ENCODE measurements at places on chromosomes 16 and 17.
A peak's percentile ranks its signal among the peaks of the same experiment; 100 is the strongest.

DNA sequence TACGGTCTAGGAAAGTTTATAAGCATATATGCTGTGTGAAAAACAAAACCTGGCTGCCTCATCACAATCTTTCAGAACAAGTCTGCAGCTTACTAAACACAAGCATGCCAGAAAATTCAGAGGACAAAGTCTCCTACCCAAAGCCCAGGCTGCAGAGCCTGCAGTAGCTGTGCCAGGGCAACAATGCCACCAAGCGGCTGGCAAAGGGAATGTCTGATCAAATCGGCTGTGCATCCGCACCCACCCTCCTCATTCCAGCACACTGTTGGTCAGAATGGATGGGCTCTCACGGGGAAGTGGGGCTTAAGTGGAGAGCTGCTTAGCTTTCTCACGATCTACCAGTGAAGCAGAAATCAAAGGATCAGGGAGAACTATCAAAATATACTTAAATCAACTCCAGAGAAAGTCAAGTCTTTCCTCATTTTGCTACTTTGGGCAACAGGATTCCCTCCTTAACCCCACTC is 73.5 kb downstream of the CYTH1 start:
- DNase-seq: peak; percentile 63

DNA sequence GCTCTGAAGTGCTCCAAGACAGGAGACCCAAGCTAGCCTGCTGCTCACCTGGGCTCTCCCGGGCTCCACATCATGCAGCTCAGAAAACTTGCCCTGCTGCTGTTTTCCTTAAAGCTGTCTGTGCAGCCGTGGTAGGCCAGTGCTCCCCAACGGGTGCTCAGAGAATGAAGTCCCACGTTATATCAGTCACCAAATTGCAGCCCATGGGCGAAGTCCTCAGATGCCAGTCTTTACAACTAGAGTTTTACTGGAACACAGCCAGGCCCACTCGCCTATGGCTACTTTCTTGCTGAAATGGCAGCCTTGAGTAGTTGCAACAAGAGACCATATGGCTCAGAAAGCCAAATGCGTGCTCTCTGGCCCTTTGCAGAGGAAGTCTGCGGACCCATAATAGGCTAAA is 6.3 kb downstream of the CREBBP start:
- DNase-seq: no peak

- DNase-seq: no peak
Observed at GRCh38 chr16:51638339-51639135, 487.5 kb upstream of the SALL1 start.

GRCh38 chr16:81532491-81533174 is 88.0 kb downstream of the CMIP start:
- no peak for DNase-seq

DNA sequence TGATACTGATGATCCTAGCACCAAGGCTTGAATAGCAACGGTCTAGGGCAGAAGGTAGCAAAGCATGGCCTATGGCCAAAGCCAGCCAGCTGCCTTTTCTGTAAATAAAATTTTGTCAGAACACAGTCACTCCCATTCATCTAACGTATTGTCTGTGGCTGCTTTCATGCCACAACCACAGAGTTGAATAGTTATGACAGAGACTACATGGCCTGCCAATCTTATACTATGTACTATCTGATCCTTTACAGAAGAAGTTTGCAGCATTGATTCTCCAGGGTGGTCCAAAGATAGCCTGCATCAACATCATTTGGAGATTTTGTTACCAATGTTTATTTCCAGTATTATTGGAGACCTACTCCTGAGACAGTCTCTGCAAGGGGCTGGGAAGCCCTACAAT is 19.9 kb upstream of the MMD start:
- DNase-seq: no peak

DNA sequence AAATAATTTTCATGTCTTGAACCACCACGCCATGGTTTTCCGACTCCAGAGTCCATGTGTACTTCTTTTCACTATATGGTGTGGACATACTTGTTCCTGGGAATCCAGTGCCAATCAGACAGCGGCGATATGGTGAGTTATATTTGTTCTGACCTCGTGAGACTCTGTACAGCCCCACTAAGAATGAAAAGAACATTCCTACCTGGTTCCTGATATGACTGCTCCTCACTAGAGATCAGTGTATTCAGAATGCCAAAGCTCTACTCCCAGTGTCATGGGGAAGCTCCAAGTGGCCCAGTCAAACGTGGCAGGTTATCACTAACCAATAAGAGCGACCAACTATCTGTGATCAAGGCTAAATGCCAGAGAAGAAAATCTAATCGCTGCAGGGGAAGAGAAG is 6.1 kb downstream of the C16orf46 start:
- DNase-seq: no peak

DNA sequence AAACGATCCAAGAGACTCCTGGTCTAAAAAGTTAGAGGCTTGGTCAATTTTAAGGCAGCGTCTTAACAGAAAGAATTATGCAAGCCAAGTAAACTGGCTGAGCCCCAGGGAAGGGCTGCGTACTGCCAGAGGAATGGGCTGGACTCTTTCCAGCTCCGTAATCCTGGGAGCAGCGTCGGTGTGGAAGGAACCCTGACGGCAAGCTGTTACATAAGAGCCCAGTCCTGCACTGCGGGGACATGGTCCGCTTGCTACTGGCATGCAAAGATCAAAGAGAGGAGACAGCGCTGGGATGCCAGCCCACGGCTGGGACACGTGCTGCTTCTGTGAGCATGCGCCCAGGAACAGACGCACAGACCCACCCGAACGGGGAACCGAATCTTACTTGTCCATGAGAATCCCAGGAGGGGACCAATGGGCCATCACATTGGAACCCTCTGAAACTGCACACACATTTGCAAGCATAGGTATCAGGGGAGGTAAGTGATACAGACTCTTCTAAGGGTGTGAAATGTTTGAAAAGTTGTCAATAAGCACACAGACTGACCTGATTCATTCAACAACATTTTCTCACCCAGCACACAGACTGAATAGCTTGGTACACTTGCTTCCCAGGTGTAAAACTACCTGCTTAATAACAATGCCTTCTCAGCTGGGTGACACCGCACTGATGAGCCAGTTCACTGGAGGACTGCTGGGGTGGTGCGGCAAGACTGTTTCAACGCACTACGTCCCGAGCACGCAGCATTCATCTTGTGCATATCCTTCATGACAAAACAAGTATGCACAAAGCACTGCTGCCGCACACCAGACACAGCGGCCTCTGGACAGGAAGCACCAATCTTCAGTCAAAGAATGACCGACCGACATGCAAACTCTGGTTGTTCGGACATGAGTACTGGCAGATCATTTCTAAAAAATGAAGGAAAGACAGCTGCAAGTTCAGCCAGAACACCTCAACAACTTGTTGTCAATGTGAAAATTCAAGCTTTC is 94.9 kb downstream of the ANKRD11 start:
- DNase-seq: no peak

- DNase-seq: no peak
Observed at GRCh38 chr16:48347980-48348379, 37.2 kb downstream of the SIAH1 start.

GRCh38 chr17:30915833-30916611 is 5.7 kb upstream of the ADAP2 start:
- DNase-seq: no peak

DNA sequence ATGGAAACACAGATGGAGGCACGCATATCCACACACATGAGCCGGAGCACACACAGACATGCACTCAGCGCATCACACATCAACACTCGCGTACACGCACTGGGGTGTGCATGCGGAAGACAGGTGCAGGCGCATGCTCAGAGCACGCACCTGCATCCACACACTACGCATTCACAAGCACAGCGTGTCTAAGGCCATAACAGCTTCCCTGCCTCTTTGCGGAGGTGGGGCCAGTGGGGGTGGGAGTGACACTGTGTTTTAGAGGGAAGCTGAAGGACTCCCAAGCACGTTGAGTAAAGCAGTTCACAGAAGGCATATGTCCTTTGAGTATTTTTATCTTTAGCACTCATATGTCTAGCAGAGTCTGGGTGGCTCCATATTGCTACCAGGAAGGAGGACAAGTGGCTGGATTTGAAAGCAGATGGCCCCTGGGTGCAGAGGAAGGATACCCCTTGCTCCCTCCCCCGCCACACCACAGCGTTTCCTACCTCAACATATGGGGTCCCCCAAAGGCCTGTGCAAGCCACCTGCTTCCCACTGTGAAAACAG is 68.6 kb upstream of the TOB1 start:
- DNase-seq: no peak

DNA sequence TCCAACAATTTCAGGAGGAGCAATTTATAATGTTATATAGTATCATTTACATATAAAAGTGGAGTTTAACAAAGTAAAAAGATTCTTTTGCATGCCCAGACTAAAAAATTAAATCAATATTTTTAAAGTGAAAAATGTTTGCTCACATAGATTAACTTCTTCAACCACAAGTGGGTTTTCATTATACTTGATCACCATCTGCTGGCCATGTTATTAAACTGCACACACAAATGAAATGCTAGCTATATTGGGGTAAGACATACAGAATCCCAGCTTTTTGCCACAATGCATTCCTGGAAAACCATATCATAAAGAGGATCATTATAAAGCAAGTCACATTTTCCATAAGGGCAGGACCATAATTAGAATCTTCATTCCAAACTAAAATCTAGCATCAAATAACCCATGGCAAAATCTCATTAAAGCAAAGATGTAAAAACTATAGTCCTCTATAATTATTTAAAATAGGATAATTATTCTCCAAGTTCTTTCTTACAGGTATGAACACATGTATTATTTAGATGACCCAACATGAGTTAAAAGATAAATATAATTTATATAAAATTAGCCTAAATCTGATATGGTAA is 26.3 kb downstream of the CEP112 start:
- peak; percentile 35 for DNase-seq

DNA sequence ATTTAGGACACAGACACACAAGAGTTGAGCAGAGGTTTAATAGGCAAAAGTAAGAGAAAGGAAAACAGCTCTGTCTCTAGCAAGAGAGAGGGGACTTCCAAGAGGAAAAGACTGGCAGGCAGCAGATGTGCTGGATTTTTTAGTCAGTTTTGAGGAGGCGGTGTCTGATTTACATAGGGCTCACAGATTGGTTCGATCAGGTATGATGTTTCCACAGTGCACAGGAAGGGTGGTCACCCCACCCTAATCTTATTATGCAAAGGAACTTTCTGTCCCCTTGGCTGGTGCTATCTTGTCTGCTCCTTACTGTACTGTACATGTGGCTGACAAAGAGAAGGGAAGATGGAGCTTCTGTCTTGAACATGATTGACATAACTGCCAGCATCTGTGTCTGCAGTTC is 25.3 kb downstream of the BFAR start:
- DNase-seq: no peak

DNA sequence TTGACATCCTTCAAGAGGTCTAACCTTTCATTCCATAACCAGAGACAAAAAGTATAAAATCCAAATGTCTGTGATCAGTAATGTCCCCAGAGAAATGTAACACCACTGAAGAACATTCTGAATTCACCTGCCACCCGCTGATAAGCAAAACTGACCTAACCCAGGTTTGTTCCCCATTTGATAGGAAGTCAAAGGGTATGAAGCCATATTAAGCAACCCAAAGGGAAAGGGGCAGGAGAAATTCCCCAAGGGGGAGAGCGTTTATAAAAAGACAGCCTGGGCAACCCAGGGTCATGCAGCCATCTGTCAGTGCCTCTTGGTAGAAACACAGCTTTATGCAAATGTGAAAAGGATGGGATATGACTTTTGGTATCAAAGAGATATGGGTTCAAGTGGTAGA is 30.7 kb upstream of the PIK3R6 start:
- DNase-seq: no peak

DNA sequence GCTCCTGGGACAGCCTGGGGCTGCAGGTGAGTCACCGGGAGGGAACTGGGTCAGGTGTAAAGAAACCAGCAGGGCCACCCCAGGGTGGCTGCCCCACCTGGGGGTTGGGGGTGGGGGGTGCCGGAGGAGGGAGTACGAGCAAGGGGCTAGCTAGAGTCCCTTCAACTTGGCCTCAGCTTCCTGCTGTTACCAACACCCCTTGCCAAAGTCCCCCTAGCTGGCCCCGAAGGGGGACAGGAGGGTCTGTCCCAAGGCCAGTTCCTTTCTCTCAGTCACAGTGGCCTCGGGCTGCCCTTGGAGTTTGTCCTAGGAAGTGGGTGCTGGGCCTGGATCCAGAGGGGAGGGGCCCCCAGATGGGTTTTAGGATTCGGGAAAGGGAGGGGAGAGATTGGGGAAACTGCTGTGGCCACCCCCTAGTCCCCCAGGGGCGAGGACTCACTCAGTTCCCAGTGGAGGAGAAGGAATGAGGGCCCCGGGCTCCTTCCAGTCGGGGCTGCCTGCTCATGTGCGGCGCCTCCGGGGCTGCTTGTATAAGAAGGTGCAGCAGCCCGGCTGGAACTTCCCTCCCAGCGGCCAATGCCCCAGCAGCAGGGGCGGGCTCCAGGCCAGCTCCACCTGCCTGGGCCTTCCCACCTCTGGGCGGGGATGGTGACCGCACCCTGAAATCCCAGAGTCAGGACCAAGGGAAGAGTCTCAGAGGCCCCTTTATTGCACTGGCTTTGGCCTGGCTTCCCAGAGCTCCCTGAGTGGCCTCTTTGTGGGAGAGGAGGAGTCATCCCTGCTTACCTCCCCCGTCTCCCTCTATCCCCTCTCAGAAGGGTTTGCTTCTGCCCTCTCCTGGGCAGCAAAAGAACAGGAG is 7.3 kb downstream of the ARHGAP27 start:
- DNase-seq: no peak
